ENCODE measurements at places on chromosomes 4 and X.
A peak's percentile ranks its signal among the peaks of the same experiment; 100 is the strongest.

DNA sequence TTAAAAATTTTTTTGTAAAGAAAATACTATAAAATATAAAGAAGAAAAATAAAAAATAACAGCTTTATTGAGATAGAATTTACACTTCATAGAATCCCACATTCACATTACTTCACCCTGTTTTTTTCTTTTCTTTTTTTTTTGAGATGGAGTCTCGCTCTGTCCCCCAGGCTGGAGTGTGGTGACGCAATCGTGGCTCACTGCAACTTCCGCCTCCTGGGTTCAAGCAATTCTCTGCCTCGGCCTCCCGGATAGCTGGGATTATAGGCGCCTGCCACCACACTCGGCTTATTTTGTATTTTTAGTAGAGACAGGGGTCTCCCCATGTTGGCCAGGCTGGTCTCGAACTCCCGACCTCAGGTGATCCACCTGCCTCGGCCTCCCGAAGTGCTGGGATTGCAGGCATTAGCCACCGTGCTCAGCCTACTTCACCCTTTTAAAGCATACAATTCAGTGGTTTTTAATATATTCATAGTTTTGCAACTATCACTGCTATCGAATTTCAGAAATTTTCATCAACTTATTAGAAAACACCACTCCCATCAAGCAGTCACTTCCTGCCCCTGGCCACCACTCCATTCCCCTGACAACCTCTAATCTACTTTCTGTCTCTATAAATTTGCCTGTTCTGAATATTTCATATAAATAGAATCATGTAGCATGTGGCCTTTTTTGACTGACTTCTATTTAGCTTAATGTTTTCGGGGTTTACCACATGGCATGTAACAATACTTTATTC is 48.7 kb downstream of the TMEM131L start:
- DNase-seq: no peak

DNA sequence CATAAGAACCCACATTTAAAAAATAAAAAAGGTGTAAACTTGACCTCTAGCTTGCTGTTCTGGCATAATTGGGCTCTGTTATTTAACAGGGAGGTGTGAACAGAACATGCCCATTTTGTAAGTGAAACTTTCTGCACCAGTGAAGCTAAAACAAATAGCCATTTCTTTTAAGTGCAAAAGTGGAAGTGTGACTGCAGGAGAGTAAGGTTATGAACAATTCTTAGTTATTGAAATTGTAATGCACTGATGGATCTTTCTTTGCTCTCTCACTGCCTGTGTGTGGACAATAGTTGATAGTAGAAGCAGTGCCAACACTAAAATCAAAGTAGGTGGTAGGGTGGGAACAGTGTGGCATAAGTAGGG is 12.6 kb downstream of the P2RY10 start:
- no peak for DNase-seq

- DNase-seq: no peak
These were observed 39.8 kb downstream of the NHS start for GRCh38 chrX:17414839-17415238.

- DNase-seq: no peak
These were observed 55.4 kb downstream of the CLCN3 start for GRCh38 chr4:169675825-169676224.

DNA sequence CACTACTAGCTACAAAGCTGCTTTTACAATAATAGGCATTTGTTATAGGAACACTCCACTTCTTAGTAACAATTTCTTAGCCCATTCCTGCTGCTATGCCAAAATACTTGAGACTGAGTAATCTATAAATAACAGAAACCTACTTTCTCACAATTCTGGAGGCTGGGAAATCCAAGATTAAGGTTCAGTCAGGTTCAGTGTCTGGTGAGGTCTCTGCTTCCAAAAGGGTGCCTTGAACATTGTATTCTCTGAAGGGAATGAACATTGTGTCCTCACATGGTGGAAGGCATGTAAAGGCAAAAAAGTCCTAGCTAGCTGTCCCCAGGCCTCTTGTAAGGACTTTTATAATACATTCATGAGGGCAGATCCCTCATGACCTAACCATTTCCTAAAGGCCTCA is 7.0 kb downstream of the SLC9B1 start:
- DNase-seq: no peak

DNA sequence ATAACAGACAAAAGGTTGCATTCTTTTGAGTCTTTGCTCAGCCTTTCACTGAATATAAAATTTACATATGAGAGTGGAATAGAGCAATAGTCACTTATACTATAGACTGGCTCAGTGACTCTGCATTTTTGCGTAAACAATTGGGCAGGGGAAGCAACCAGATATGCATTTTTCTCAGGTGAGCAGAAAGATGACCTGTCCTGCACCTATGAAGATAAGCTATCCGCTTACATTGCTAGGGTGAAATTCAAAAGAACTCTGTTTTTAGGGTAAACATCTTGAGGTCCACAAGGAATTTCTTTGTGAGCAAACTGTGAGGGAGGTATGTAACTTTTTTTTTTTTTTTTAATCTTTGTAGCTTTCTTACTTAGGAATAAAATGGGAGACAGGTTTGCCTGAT is 602.4 kb upstream of the PRKX start:
- no peak for DNase-seq

- DNase-seq: no peak
These were observed 102.2 kb downstream of the RAP1GDS1 start for GRCh38 chr4:98363431-98363830.

- no peak for DNase-seq
These were observed 121.6 kb downstream of the TMEM144 start for GRCh38 chr4:158331863-158332262.

DNA sequence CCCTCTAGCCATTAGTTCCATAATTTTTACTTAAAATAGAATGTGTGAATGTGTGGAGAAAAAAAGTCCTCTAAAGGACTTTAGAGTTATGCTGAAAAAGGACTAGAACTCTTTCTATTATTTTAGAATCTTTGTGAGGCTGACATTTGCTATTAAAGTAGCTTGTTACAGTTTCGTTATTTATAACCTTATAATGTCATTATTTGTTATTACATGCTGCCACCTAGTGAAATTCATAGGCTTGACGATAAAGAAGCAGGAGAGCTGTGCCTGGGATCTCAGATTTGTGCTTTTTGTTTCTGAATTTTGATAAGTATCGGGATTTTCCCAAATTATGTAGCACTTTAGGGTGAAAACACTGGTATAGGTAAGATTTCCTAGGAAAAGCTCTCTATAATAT is 38.5 kb upstream of the TAPT1 start:
- no peak for DNase-seq

- DNase-seq: no peak
These were observed 50.8 kb downstream of the HTRA3 start for GRCh38 chr4:8320386-8320750.

GRCh38 chr4:101175896-101176676 is 171.2 kb downstream of the PPP3CA start:
- no peak for DNase-seq

GRCh38 chr4:76996445-76996844 is 46.9 kb downstream of the SEPTIN11 start:
- DNase-seq: no peak

GRCh38 chr4:150944660-150945059 is 70.4 kb downstream of the LRBA start:
- no peak for DNase-seq

DNA sequence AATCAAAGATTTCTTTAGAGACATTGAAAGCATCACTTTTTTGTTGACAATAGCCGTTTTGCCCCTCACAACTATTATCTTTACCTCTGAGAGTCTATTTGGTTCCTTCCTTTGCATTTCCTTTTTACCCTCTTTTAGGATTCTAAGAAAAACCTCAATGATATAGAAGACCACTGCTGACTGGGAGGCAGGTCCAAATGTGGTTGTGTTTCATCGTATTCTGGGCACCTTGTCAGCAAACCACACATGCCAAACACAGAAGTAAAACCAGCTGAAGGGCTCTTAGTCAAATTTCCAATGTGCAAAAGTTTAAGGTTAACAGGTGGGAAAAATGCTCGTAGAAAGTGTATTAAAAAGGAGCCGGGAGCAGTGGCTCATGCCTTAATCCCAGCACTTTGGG is 5.1 kb upstream of the PRMT9 start:
- DNase-seq: no peak

DNA sequence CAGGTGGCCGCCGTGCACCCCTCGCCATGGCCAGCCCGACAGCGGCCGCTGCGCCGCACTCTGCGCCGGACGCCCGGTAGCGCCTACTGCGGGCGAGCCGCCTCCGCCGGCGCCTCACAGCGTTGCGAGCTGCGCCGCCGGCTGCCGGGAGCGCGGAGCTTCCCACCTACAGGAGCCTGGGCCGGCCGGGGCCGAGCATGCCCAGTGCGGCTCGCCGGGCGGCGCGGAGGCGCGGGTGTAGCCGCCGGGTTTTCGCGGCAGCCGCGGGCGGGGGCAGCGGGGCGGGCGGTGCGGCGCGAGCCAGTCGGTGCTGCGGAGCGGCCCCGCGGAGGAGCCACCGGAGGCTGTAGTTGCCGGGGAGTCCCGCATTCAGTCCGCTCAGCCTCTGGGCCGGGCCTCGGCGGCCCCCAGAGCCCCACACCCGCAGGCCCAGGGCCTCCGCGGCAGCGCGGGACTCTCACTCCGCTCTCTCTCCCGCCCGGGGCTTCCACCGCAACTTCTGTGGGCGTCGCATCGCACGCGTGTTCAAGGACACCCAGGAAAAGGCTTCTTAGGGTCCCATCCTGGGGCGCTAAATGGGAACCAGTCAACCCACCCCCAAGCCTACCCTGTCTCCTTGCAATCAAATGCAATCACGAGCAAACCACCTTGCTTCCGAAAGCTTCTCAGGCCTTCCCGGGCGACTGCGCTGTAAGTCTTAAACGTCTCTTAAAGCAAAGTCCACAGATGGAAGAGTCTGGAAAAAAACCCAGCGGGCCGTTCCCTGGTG is at the start of gene MFAP3L:
Gene MFAP3L (minus strand): TSS at position 143 of the 769 bp plus-strand sequence. CDS start 20,518 bp downstream, outside the sequence.
- peak; percentile 45 for DNase-seq

DNA sequence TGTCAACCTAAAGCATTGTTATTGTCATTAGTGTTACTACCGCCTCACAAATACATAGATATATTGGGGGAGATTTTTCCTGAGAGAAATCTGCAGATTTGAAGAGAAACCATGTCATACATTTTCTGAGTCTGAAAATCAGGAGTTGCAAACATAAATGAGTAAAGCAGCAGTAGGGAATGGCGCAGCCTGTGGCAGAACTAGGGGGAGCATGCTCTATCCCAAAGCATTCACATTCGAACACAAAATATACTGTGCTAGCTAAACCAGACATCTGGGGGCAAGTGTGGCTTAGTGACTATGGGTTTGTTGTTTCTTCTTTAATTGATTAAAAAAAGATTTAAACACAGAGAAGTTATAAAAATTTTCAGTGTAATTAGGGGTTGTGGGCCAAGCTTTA is 83.2 kb downstream of the CPE start:
- DNase-seq: no peak

DNA sequence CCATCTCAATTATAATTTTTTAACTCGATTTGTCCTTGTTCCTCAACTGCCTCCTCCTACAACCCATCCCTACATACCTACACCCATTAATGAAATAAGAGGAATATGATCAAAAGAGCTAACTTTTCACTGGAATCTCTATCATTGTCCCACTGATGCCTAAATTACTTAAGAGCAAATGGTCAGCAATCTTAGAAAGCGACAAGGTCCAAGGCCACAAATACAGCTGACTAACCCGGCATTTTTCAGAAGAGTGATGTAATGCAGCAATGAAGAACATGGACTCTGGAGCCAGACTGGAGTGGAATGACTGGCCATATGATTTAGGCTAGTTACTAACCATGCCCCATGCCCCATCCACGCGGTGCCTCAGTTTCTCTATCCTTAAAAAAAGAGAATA is 56.2 kb downstream of the PPA2 start:
- no peak for DNase-seq

- no peak for DNase-seq
These were observed 144.0 kb downstream of the HDX start for GRCh38 chrX:84358271-84358670.

- DNase-seq: no peak
These were observed 37.9 kb upstream of the TRPC3 start for GRCh38 chr4:121989715-121990114.

DNA sequence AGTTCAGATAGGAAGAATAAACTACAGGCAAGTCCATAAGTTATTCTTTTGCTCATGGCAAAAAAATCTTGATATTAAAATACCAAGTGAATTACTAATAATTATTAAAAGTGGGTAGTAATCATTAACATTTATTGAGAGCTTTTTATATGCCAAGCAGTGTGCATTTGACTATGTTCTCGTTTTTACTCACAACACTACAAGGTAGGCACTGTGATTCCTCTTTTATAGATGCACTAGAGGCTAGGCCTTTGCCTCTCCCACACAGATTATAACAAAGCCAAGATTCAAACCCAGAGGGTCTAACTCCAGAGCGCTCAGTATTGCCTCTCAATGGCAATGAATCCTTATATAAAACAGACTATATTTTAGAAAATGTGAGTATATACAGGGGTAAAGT is 254.2 kb downstream of the NAF1 start:
- no peak for DNase-seq

- DNase-seq: no peak
These were observed 109.5 kb upstream of the ADRA2C start for GRCh38 chr4:3656416-3657356.

DNA sequence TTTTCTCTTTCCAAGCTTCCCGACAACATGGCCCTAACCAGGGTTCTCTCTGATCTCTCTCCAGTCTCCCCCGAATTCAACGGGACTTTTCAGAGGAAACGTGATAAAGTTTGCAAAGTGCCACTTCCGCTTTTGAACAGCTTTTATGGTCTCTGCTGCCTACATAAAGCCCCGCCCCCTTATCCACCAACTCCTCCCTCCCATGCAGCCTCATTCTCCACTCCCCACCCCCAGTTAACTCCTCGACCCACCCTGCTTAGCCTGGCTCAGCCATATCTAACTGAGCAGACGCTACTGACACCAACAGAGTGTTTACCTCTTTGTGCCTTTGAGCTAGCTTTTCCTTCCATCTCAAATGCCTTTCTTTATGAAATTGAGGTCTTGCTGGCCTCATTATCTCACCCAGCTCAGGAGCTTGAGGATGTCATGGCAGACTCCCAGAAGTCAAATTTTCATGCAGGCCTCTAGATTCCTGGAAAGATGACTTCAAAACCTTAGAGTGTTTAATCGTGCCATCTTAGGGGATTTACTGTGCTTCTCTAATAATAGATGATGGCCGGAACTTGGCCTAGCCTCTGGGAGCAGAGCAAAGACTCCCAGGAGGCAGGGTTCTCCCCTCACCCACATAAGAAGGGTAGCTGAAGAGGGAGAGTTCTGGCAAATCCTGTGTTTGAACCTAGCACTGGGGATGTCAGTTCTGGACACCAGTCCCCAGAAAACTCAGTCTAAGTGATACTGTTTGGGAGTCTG is 606.0 kb downstream of the BCOR start:
- DNase-seq: no peak

- no peak for DNase-seq
These were observed 2.0 kb downstream of the PARM1 start for GRCh38 chr4:74934888-74935287.

- DNase-seq: no peak
These were observed 43.7 kb downstream of the STAG2 start for GRCh38 chrX:124005228-124005627.

Measured in stimulated activated CD4-positive, alpha-beta T cell treated with anti-CD3 and anti-CD28 coated beads, Interleukin-1b, Interleukin-23, amount 100 ng/mL, for 1 hour (primary cell).